ENCODE measurements at places on chromosomes 7 and 10.

GRCh38 chr10:108735380-108735779, 1187.9 kb downstream of the XPNPEP1 start:
- DNase-seq = no peak

- no peak for DNase-seq
Observed at GRCh38 chr7:73899731-73900142, 38.8 kb downstream of the TMEM270 start.

GRCh38 chr7:75988568-75989499, 5.6 kb downstream of the TMEM120A start:
- no peak for DNase-seq

DNA sequence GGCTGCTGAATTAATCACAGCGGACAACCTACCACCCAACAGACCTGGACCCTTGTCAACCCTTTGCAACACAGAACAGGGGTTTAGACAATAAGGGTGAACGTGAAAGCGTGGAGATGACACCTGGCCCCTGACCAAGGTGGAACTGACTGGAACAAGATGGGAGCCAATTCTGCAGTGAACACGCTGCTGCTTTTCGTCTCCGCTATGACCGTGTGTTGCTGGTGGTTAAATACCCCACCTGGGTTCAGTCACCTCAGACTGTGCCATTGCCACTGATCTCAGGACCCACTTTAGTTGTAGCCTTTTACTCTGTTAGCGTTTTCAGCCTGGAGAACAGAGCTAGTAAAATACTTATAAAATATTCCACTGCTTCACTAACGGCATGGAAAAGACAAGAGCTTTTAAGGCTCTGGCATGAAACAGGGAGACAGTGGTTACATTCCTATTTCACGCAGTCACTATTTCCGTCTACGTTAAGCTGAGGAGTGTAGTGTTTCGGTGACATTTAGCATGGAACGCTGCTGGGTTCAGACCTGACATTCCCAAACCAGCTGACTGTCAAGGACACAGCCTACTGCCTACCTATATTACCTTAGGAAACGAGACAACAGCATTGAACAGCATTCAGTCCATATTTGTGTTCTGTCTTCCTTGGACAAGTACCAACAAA, 119.5 kb upstream of the PRSS1 start:
- no peak for DNase-seq

DNA sequence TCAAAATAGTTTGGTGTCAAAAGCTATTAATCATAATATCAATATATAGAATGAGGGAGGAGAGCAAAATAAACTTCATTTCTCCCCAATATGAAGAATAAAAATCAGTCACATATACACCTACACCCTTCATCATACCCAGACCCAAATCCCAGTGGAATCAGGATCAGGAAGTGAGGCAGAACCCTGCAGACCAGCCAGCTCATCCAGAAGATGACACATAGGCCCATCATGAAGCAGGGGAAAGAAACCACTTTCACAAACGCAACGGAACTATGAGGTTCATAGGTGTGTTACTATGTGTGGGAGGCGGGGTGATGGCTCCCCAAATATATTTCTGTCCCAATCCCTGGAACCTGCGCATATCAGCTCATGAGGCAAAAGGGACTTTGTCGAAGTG, 89.0 kb downstream of the RSU1 start:
- DNase-seq = no peak

DNA sequence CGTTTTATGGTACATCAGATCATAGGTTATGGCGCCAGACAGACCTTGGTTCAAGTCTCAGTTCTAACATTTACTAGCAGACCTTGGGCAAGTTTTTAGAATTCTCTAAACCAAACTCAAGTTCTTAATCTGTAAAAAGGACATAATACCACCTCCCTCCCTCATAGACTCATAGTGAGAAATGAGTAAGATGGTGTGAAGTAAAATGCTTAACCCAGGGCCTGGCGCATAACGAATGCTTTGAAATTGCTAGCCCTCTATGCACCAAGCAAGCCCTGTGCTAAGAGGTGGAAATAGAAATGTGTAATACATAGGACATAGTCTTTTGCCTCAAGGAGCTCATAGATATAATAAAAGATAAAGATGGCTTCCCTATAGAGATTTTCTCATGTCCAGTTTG, 17.7 kb upstream of the SLC35B4 start:
- DNase-seq = no peak

DNA sequence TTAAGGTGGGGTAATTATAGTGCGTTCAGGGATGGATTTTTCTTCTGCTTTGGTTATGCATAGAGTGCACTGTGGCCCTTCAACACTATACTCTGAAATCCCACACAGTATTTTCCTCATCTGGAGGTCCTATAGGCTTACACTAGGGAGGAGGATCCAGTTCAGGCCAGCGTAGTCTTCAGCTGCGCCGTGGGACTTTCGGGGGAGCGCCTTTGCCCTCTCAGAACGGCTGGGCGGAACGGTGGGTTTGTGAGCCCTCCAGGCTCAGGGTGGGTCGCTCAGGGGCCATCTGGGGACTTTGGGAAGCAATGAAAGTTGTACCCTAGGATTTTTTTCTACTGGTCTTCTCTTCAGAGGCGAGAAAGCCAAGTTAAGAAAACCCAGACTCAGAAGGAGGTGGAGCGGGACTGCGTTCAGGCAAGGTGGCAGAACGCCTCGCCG, 652 bp upstream of the VPS26A start:
- DNase-seq = no peak

- no peak for DNase-seq
Observed at GRCh38 chr10:14499601-14499904, 168.8 kb upstream of the FRMD4A start.

DNA sequence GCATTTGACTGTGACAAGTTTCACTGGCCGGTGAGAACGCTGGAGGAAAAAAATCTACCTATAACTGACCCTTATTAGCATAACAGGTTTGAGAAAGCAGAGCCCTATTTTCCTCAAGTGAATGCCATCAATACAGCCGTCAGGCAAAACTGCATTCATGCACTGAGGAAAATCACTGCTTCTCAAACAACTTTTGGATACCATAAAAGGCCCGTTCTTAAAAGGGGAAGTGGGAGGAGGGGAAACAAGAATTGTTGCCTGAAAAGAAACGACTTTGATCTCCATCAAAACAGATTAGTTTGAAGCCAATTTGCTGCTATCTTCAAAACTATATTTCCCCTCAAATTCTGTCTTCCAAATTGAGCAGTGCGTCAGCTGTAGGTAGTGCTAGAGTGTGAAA, 670.6 kb downstream of the PCDH15 start:
- no peak for DNase-seq

- DNase-seq = no peak
Observed at GRCh38 chr7:133376514-133376913, 123.6 kb downstream of the EXOC4 start.

DNA sequence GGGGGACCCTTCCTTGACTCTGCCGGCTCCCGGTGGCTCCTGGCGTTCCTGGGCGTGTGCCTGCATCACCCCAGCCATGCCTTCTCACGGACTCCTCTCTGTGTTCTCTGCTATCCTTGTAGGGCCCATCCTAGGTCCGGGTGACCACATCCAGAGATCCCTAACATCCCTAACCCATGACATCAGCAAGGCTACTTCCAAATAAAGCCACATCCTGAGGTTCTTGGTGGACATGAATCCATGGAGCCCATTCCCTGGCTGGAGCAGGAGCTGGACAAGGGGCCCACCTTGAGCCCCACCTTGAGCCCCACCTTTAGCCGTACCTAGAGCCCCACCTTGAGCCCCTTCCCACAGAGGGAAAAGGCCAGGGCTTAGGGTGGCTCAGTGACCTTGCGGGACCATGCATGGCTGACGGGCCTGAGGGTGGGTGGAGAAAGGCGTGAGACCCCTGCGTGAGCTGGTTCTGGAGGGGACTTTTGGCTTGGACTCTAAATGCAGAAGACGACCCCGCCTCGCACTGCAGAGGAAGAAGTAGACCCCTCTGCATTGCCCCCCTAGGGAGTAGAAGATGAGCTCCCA, 58.5 kb upstream of the INPP5A start:
- no peak for DNase-seq

DNA sequence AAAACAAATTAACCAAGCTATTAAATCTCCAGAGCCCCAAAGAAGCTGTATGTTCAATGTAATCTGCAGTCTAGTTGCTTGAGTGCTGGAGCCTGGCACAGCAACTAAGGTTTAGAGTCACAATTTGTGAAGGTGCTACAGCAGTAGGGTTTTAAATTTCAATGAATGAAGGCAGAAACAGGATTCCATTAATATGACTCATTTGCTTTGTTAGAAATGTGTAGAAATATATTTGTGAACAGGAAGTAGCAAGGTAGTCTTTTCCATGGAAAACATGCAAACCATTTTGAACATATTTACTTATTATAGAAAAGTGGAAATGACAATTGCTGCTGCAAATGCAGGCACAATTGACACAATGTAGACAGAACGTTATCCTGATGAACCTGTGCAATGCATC, 149.0 kb upstream of the STEAP4 start:
- DNase-seq = no peak

GRCh38 chr10:97708976-97709946, 4.3 kb upstream of the MARVELD1 start:
- no peak for DNase-seq

All from mesothelial cell of epicardium (in vitro differentiated cells).